Activated CD4-positive, alpha-beta T cell treated with anti-CD3 and anti-CD28 coated beads for 48 hours (primary cell): ENCODE measurements at places on chromosomes 4 and X.

DNA sequence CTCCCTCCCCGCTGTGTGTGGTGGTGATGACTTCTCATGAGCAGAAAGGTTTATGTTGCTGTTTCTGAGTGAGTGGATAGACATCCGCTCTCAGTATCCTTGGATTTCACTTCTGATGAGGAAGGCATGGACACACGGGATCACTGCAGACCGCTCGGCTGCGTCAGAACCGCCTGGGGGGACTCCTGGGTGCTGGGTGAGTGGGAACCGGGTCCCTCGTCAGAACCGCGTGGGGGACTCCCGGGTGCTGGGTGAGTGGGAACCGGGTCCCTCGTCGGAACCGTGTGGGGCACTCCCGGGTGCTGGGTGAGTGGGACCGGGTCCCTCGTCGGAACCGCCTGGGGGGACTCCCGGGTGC is 9.0 kb downstream of the CTBP1 start:
- DNase-seq, result no peak

DNA sequence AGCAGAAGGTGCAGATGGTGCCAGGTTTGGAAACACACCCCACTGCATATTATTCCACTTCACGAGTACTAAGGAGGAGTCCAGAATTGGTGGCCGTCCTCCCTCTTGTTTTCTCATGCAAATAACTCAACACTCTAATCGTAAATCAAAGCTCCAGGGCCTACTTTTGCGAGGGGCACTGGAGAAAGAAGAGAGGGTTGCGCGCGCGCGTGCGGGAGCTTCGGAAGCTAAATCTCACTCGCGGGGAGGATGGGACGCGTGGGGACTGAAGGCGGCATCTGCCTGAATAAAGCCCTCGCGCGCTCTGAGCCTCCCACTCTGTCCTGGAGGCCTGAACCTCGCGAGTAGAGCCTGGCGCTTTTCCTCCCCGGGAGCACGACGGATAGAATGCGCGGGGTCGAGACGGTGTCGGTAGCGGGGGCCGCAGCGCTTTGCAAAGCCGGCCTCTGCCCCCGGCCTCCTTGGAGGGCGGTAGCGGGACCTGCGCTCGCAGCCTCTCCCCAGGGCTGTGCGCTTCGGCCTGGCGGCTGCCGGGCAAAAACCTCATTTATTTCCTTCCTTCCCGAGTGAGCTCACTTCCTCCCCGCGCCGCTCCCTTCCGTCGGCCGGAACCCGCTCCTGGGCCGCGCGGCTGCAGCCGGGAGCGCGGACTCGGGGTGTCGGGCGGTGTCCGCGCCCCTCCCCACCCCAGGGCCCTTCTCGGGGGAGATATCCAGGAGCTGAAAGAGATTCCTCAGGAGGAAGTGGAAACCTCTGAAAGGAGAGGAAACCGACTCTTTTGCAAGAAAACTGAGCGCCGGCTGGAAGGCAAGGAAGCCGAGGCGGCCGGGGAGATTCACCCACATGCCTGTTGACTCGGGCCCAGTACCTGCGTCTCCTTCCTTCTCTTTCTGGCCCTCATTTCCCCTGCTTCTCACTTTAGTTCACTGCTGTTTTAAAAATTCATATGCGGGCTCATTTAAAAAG is 20.7 kb downstream of the HAND2 start:
- no peak for DNase-seq

- peak; percentile 76 for DNase-seq
These were observed 24.4 kb upstream of the PDE6B start for GRCh38 chr4:600850-601515.

- DNase-seq, result no peak
These were observed 400.8 kb upstream of the SLIT2 start for GRCh38 chr4:19850909-19851308.

GRCh38 chrX:68413254-68413653 is 20.0 kb downstream of the OPHN1 start:
- DNase-seq, result no peak

- no peak for DNase-seq
These were observed 2.8 kb upstream of the CTSO start for GRCh38 chr4:155956461-155956860.

DNA sequence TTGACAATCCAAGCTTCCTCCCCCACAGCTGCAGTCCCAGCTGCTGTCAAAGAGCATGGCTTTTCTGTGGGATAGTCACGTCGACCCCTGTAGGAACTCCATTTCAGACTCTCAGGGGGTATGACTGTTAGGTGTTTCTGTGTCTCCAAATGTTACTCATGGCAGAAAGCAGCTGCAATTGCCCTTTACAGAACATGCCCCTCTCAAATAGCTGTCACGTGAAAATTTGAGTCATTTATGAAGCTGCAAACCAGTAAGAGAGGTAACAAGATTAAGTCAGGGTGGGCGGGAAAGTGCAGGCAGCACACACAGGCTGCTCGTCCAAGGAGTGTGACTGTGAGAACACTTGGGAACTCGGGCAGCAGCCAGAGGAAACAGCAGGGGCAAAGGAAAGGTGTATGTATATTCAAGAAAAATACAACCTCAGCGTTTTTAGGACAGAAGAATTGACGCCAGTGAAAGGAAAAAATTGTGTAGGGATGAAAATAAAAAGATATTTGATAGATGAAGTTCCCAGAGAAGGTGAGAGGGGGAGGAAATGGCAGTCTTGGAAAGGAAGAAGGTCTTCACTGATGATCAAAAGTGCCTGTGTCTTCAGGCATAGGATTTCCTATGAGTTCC is 66.5 kb upstream of the TMEM184C start:
- DNase-seq, result no peak

DNA sequence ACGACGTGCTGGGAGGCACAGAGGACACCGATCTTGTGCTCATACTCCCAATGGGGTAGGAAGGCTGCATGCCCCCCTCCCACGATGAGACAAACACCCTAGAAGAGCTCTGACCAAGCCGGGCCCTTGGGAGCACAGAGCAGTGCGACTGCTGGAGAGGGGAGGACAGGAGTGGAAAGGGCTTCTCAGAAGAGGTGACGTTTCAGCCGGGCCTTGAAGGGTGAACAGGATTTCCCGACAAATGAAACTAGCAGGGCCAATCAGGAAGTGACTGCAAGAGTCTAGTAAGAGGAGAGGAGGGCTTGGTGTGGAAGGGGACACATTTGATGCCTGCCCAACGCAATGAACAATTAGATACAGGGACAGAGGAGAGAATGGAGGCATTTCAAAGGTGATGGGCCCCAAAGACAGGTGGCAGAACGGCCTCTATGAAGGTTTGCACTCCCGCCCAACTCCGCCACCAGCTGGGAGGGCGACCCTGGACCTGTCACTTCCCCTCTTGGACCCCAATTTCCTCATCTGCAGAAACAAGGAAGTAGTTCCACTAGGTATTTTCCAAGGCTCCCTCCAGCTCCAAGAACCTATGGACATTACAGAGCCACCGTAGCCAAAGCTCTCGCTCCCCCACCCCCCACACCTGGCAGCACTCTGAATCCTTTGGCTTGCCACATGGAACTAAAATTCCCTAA is 3.9 kb downstream of the HCFC1 start:
- peak; percentile 49 for DNase-seq

DNA sequence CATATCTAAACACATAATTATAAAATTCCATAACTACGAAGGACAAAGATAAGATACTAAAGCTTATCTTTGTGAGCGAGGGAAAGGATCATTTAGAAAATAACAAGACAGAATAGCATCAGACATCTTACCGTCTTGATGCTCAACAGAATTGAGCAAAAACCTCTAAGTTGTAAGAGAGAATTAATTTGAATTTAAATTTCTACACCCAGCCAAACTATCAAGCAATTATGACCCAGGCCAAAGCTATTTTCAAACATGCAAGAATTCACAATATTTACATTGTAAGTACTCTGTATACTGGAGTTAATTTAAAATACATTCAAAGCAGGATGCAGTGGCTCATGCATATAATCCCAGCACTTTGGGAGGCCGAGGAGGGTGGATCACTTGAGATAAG is 16.5 kb downstream of the CLOCK start:
- no peak for DNase-seq

DNA sequence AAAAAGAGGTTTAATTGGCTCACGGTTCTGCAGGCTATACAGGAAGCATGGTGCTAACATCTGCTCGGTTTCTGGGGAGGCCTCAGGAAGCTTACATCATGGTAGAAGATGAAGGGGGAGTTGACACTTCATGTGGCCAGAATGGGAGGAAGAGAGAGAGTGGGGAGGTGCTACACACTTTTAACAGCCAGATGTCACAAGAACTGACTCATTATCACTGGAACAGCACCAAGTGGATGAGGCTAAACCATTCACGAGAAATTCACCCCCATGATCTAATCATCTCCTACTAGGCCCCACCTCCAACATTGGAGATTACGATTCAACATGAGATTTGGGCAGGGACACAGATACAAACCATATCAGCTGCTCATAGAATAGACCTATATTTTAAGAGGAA is 255.8 kb downstream of the OPHN1 start:
- no peak for DNase-seq

GRCh38 chrX:87901060-87901459 is 383.5 kb downstream of the KLHL4 start:
- no peak for DNase-seq

DNA sequence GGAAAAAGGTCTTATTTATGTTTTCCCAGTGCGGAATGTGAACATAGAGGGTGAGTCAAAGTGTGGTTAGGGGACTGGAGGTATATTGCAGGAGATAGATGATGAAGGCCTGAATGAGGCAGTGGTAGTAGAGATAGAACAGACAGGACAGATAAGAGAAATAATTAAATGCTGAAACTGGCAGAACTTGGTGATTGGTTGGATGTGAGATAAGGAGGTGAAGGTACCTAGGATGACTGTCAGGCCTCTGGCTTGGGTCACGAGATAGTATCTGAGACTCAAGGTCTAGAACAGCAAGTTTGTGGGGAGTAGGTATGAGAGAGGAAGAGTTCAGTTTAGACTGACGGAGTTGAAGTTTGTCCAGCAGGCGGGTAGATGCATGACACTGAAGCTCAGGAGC is 3.5 kb downstream of the MND1 start:
- no peak for DNase-seq

DNA sequence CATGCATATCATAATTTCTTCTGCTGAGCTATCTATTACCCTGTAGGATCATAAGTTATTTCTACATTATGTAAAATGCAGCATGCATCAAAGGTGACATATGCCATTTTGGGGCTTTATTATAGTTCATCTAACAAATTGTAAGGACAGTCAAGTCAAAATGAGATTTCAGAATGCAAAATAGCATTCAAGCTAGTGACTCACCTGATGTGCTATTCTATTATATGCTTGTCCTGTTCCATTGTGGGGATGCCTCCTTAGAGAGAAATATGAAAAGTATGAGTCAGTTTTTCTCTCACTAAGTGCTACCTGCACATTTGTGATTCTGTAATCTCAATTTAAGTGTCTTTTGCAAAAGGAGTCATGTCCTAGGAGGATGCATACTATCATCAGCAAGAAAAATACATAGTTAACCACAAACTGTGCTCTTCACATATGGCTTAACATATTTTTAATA is 647.0 kb upstream of the PCDH10 start:
- no peak for DNase-seq

- no peak for DNase-seq
These were observed 90.8 kb downstream of the SHOX start for GRCh38 chrX:721354-721753.

DNA sequence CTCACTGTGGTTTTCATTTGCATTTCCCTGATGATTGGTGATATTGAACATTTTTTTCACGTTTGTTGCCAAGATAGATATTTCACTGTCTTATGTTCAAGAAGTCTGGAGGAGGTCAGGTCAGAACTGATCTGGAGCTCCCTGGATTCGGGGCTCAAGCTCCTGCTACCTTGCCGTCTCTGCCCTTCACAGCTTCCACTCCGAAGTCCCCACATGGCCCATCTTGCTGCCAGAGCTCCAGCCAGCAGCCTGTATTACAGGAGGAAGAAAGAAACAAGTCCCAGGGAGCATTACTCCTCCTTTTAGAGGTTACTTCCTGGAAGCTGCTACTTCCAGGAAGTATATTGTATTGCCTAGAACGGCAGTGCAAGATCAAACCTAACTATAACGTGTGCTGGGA is 17.9 kb upstream of the CDKN2AIP start:
- DNase-seq, result no peak

GRCh38 chr4:1874201-1874600 is 3.0 kb downstream of the NSD2 start:
- DNase-seq, result no peak

GRCh38 chr4:109432203-109432602 is 1.4 kb upstream of the SEC24B start:
- DNase-seq, result no peak

- DNase-seq, result no peak
These were observed 54.1 kb upstream of the CLDN34 start for GRCh38 chrX:9913146-9913433.

GRCh38 chr4:144985014-144985413 is 113.0 kb downstream of the ANAPC10 start:
- no peak for DNase-seq

- no peak for DNase-seq
These were observed 7.2 kb downstream of the SYN1 start for GRCh38 chrX:47612418-47612817.
